ENCODE measurements at places on chromosomes 3 and 15.
A peak's percentile ranks its signal among the peaks of the same experiment; 100 is the strongest.

DNA sequence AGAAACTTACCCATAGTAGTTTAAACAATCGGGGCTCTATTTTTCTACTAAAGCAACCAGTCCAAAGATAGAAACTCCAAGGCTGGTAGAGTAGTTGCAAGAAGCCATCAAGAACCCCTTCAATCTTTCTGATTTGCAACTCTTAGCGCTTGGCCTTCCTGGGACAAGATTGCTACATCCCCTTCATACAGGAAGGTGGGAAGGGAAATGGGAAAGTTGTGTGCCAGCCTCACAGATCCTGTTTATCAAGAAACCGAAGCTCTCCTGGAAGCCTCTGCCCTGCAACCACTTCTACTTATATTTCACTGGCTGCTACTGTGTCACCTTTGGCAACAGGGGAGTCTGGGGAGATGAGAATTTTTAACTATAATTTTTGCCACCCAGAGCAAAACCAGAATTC, 46.2 kb downstream of the OSBPL10 start:
- no peak for DNase-seq

- no peak for DNase-seq
Observed at GRCh38 chr3:52495777-52496602, 852 bp downstream of the STAB1 start.

DNA sequence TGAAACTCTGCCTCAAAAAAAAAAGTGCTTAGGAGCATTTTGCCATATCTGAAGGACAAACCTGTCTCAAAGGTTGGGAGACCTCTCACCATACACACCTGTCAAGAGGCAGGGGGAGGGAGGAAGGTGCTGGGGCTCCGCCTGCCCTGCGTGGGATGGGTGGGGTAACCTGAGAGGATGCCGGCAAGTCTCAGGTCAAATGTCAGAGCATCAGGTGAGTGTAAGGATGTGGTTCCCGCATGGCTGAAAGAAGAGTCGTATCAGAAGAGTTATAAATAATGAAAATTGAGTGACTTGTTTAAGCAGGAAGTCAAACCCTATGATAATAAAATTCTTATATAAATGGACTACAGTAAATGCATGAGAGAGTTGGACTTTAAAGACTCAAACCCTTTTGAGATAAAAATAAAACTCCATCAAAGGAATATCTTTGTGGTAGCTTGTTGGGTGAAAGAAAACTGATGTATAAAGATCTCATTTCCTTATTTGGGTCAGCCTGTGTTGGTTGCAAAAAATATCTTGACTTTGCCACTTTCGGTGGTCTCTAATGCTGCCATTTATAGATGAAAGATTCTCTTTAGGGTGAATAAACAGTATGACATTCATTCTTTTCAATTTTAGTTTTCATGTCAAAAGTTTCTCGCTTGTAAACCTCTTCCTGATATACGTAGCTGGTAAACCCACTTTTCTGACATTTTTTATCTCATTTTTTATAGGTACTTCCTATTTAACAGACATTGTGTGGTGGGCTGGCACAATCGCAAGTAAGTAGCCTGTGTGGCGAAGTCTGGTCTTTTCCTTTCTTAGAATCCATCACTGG, 23.8 kb downstream of the NIPA1 start:
- no peak for DNase-seq

DNA sequence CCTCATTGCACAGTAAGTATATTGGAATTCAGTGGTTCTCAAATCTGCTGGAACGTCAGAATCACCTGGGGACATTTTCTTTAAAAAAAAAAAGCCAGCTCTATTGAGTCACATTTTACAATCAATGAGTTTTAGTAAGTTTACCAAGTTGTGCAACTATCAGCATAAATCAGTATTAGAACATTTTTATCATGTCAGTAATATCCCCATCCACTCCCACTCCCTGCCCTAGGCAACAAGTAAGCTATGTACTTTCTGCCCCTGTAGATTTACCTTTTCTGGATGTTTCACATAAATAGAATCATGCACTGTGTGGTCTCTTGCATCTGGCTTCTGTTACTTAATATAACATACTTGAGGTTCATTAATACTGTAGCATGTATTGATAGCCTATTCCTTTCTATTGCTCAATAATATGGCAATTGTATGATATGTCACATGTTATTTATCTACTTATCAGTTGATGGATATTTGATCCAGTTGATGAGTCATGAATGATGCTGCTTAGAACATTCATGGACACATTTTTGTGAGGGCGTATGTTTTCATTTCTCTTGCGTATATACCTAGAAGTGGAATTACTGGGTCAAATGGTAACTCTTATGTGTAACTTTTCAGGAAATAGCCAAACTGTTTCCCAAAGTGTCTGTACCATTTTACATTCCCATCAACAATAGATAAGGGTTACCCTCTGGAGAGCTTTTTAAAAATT, 180.5 kb downstream of the THSD4 start:
- DNase-seq: no peak

DNA sequence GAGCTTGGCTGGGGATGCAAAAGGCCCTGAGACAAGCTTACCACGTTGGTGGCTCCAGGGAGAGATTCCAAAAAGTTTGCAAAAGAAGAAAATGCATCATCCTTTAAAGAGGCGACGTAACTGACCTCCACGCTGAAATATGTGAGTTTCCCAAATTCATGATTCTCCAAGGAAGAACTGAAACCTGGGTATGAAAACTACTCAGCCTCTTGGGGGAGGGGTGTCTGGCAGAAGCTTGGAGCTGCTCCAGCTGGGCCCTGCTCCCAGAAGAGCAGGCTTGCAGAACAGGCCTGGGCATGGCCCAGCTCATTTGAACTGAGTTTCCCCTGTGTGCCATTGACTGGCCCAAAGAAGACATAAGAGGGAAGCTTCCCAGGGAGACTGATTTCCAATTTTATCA, 20.5 kb downstream of the CPN2 start:
- no peak for DNase-seq

DNA sequence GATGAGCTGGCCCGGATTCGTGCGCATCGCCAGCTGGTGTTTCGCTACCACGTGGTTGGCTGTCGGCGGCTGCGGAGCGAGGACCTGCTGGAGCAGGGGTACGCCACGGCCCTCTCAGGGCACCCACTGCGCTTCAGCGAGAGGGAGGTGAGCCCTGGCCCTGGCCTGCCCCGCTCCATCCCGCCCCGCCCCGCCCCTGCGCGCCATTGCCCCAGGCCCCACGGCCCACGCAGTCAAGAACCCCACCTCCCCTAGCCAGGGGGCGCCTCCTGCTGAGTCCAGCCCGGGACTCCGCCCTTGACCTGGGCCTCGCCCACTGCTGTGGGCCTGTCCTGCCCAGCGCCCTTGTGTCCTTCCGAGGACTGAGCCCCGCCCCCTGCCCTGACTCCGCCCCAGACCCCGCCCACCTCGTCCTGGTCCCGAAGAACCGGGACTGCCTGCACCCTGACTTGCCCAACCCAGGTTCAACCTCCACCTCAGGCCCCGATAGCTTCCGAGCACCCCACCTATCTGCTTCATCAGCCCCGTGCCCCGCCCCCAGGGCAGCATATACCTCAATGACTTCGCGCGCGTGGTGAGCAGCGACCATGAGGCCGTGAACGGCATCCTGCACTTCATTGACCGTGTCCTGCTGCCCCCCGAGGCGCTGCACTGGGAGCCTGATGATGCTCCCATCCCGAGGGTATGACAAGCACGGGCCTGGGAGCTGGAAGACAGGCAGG, 14.8 kb downstream of the NT5DC2 start:
- no peak for DNase-seq

- DNase-seq: no peak
Observed at GRCh38 chr3:121488628-121489027, 57.2 kb downstream of the POLQ start.

- DNase-seq: no peak
Observed at GRCh38 chr3:53377794-53378193, 30.5 kb upstream of the DCP1A start.

GRCh38 chr3:127194601-127195187, 1.8 kb downstream of the PRR23E start:
- DNase-seq: no peak

DNA sequence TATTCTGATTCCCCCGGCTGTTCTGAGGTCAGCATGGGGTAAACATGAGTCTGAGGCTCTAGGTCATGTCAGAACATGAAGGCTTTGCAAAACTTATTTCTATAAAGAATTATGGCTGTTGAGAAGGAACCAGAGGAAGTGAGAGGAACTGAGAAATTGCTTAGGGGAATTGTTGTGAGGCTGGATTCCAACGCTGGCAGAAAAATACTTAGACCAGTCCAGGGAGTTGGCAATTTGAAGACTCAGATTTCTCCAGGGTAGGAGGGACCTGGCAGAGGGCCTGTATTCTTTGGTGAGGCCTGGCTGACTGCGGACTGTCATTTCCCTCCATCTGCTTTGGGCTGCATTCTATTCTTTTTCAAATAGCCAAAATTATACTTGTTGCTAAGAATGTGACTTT, 155.5 kb downstream of the PLD1 start:
- DNase-seq: peak; percentile 37

DNA sequence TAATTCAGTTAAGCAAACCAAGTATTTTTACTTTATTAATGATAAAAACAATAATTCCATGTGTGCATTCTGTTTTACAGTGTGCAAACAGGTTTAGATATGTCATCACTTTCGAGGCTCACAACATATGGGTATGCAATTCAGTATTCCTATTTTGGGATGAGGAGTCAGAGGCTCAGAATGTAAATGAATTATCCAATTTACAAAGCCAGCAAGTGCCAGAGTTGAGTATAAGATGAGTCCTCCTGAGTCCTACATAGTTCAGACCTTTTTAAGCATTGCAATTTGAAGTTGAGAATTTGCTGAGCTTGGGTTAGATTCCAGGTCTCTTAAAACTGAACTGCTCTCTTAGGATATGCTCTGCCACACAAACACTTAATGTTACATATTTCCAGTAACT, 424.2 kb upstream of the ROBO2 start:
- no peak for DNase-seq

DNA sequence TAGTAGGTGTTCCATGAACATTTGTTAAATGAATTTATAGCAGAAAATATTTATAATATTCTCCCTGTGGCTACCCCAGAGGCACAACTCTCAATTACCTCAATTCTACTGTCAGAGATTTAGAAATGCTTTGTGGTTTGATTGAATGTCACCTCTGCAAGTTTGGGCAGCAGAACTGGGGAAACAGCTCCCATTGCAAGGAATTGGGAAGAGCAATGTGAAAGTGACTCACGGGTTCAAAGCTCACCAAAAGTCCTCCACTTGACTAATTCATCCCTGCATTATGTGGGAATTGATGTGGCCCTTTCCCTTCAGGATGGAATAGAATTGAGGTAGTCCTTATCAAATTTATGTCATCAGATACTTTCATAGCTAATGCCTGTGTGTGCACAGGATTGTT, 562.7 kb downstream of the MFSD1 start:
- no peak for DNase-seq

All from hippocampal formation (tissue), 2 donors.